ENCODE measurements at places on chromosomes 7 and 10. TPM values are rescaled to one million over a fixed set of nuclear protein-coding genes. Genes with fewer than 3 reads are reported as not detected.

DNA sequence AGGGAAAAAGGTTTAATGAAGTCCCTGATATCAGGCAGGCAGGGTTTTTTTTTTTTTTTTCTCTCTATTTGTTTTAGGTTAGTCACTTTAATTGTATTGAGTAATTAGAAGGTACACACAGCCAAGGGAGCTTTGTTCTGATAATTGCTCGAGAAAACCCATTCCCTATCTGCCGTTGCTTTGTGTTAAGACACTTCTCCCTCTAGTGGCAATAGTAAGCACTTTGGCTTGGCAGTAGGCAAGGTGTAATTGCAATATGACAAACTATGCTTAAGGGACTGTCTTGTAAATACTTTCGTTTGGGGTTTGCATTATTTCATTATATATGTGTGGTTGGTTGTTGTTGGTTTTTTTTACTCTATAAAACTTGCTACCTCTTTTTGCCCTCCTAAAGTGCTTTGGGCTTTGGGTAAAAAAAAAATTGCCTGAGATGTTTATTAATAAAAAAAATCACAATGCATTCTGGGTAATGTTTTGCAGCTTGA lies 113.4 kb downstream of the BTRC start:
- no peak for DNase-seq

ARHGAP19 gene
- total RNA-seq, result 7.5 TPM

GRCh38 chr7:38756521-38756920 lies 125.3 kb upstream of the AMPH start:
- no peak for DNase-seq

CPED1 gene
- 3.6 TPM for total RNA-seq

- DNase-seq, result no peak
These were observed 6.0 kb downstream of the MUC12 start for GRCh38 chr7:100975371-100975821.

- no peak for DNase-seq
These were observed 33.8 kb upstream of the ICA1 start for GRCh38 chr7:8295638-8296361.

DNA sequence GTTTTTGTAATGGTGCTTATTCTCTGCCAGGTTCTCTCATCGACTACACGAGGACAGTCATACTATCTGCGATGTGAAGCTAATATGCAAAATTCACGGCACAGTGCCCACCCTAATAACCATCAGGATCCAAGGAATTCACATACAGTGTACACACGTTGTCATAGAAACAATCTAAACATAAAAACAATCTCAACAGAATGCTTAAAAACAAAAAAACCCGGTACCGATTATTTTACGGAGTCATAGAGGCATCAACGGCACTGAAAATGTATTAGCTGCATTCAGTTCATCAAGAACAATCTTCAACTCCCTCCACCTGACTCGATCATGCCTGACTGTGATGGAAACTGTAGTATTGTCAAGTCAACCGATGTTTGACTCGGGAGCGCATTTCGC lies 628 bp downstream of the MRPS33 start:
- DNase-seq, result no peak

GRCh38 chr7:91683823-91684222 lies 196.7 kb downstream of the MTERF1 start:
- no peak for DNase-seq

DNA sequence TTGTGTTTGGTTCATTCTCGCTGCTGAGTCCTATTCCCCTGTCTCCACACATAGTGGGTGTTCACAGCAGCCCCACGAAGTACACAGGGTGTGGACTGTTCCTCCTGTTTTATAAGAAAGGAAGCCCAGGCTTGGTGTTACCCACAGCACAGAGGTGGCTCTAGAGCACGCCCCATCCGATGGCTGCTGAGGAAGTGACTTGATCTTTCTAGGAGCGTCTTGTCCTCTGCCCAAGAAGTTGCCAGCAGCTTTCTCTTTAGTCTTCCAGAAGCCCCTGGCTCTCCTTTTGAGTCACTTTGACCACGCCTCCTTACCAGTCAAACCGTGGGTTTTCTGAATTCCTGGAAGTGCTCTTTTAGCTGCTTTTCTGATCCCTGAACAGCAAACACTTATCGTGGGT lies 94.0 kb downstream of the GRK5 start:
- no peak for DNase-seq

- no peak for DNase-seq
These were observed 259.8 kb upstream of the MAGI2 start for GRCh38 chr7:79713276-79713675.

DNA sequence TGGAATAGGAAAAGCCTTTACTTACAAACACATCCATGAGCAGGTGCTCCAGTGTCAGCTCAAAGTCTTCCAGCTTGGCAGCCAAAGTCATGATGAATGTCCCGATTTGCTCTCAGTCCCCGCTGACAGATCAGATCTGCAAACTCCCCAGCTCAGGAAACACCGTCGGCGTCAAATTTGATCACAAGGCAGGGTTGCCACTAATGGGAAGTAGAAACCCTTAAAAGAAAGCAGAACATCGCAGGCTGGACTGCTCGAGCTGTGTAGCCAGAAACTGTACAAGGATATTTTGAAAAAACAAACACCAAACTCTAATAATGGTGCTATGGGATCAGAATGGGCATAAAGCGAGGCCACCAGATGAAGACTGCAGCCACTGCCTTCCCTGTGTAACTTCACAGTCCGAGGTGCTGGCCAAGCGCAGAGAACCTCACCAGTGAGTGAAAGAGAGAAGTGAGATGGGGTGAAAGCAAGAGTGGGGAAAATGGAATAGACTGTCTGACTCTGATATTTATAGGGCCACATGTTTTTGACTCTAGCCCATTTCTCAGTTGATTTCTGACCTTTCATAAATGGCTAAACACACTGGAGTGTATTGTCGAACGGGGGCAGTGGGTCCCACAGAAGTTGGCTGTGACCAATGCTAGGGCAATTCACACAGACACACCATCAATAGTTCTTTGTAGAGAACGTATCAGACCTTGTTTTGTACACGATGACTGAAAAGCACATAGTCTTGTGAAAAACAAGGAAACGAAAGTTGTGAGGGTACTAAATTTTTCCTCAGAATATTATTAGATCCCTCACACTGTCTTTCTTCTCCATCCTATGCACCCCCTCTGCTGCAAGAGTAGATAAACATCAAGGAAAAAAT lies 306.2 kb downstream of the FRMD4A start:
- DNase-seq, result no peak

- DNase-seq, result no peak
These were observed 163.2 kb downstream of the AVL9 start for GRCh38 chr7:32658467-32658869.

ST8SIA6 gene
- total RNA-seq, result 1.4 TPM

DNA sequence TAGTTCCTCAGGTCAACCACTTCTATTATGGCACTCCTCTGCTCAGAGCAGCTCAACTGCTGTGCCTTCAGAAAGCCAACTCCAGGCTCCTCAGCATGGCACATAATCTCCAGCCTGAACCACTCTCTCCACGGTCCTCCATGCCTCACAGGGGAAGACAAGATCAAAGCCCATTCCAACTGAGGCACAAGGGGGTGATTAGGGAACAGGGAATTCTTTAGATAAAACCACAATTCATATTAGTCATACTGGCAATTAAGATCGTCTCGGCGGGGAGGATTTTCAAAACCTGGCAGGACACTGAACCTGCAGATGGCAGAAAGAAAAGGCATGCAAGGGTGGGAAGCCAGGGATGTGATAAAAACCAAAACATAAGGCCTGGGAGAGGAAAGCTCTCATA lies 361.6 kb downstream of the FGFR2 start:
- DNase-seq, result no peak

DNA sequence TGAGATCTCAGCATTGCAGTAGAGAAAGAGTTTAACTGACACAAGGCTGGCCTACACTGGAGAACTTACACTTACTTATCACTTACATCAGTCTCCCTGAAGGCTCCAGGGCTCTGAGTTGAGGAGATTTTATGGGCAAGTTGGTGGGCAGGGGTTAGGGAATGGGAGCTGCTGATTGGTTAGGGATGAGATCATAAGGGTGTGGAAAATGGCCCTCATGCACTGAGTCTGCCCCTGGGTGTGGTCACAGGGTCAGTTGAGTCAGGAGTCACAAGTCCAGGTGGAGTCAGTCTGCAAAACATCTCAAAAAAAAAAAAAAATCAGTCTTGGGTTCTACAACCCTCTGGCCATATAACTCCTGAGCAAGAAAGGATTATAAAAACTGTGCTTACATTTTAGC lies 60.5 kb downstream of the PPP1R17 start:
- DNase-seq, result no peak

- no peak for DNase-seq
These were observed 1291.5 kb downstream of the TYW1 start for GRCh38 chr7:68288144-68288593.

LLCFC1 gene
- not detected for total RNA-seq

- DNase-seq, result no peak
These were observed 174.8 kb downstream of the DKK1 start for GRCh38 chr10:52488606-52489485.
